Uterus (tissue), 4 donors: ENCODE measurements at places on chromosomes 3 and 15.

GRCh38 chr3:187722206-187722612 is 19.9 kb upstream of the RTP2 start:
- no peaks in the 10 kb centered on the region for H3K27me3 ChIP-seq
- no peaks in the 10 kb centered on the region for H3K4me1 ChIP-seq
- no peak overlapping the region for H3K27ac ChIP-seq
- H3K4me3 ChIP-seq, result no peak overlapping the region

GRCh38 chr3:161067335-161067734 is 37.8 kb downstream of the B3GALNT1 start:
- no peaks in the 10 kb centered on the region for H3K27me3 ChIP-seq
- H3K36me3 ChIP-seq, result no peaks in the 10 kb centered on the region
- no peaks in the 10 kb centered on the region for H3K4me1 ChIP-seq
- H3K27ac ChIP-seq, result no peak overlapping the region
- no peak overlapping the region for H3K4me3 ChIP-seq
- DNase-seq, result no peak

DNA sequence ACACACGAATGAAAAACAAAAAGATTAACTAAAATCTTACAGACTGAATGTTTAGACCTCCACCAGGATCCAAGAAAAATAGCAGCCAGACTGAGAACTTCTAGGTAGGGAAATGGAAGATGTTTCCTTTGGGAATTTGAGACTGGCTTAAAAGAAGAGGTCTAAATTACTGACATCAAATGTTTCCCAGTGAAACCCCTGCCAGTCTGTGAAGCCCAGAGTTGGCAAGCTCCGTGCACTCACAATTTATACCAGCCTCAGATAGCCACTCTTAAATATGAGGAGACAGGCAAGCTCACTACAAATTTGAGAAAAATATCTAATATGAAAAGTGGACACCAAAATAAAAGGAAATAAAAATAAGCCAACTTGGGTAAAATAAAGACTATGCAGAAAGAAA is 700.5 kb upstream of the ZNF385D start:
- no peak overlapping the region for H3K27ac ChIP-seq
- H3K4me1 ChIP-seq, result no peaks in the 10 kb centered on the region
- DNase-seq, result no peak
- no peaks in the 10 kb centered on the region for H3K27me3 ChIP-seq

GRCh38 chr15:69149803-69150202 is 10.6 kb upstream of the GLCE start:
- DNase-seq, result no peak
- no peak overlapping the region for H3K4me3 ChIP-seq
- no peaks in the 10 kb centered on the region for H3K4me1 ChIP-seq

DNA sequence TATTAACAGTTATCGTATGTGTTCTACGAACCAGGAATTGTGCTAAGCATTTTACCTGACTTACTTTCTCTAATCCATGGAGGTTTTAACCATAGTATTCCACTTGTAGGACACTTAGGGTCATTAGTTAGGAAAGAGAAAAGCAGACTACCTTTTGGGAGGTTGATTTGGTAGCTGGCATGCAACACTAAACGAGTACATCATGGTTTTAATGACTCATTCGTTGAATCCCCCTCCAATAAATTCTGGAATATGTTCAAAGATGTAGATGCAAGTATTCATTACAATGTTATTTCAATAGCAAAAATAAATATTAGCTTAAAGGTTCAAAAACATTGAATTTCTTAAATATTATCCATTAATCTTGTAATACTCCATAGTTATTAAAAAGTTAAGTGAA is 162.5 kb downstream of the FMN1 start:
- no peaks in the 10 kb centered on the region for H3K4me1 ChIP-seq
- no peak overlapping the region for H3K4me3 ChIP-seq

DNA sequence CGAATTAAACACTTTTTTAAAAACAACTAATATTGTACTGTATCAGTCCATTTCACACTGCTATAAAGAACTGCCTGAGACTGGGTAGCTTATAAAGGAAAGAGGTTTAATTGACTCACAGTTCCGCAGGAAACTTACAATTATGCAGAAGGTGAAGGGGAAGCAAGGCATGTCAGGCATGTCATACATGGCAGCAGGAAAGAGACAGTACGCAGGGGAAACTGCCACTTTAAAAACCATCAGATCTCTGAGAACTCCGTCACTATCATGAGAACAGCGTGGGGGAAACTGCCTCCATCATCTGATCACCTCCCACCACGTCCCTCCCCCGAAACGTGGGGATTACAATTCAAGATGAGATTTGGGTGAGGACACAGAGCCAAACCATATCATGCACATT is 162.8 kb upstream of the TPM1 start:
- DNase-seq, result no peak
- no peaks in the 10 kb centered on the region for H3K27me3 ChIP-seq
- peaks cover 6% of the 10 kb centered on the region for H3K4me1 ChIP-seq
- peak overlapping the region; percentile 55 for H3K27ac ChIP-seq

- no peaks in the 10 kb centered on the region for H3K27me3 ChIP-seq
- H3K27ac ChIP-seq, result no peak overlapping the region
- no peak overlapping the region for H3K4me3 ChIP-seq
- H3K4me1 ChIP-seq, result no peaks in the 10 kb centered on the region
- H3K36me3 ChIP-seq, result no peaks in the 10 kb centered on the region
Measured at GRCh38 chr15:60572541-60573421, 93.8 kb upstream of the ICE2 start.

DNA sequence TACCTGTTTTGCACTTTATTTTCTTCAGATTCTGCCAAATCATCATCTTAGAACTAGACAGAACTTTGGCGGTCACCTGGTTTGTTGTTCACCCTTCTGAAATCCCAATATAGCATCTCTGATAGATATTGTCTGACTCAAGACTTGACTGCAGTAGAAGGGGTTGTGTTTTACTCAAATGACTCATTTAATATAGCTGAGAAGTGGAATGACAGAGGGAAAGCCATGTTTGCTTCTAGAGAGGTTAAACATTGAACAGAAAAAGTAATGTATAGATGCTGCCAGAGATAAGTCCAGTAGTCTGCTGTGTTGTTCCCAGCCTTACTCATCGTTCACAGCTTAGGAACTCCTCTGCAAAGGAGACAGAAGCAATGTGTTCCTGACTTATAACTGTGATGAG is 402.0 kb downstream of the AGBL1 start:
- no peak for DNase-seq
- no peak overlapping the region for H3K27ac ChIP-seq
- H3K4me1 ChIP-seq, result no peaks in the 10 kb centered on the region
- H3K27me3 ChIP-seq, result no peaks in the 10 kb centered on the region
- H3K36me3 ChIP-seq, result no peaks in the 10 kb centered on the region

DNA sequence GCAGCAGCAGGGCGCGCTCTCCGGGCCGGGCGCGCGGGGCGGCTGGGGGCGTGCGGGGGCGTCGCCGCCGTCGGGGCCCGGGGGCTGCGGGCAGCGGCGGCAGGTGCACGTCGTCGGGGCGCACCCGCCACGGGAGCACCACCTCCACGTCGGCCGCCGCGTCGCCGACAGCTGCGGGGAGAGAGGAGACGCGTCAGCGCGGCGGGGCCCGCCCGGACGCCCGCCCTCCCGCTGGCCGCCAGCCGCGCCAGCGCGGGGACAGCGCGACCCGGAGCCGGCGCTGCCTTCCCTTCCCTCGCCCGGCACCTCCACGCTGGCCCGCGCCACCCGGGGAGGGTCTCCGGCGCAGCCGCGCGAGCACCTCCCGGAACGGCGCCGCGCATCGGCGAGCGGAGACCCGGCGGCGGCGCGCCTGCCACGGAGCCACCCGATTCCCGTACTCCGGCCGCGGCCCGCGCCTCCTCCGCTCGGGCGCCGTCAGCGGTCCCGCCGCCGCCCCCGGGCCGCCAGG is 481 bp downstream of the ADAMTS17 start:
- no peaks in the 10 kb centered on the region for H3K36me3 ChIP-seq
- H3K4me1 ChIP-seq, result no peaks in the 10 kb centered on the region
- no peaks in the 10 kb centered on the region for H3K27me3 ChIP-seq
- peak overlapping the region; percentile 76 for H3K4me3 ChIP-seq
- no peak for DNase-seq

DNA sequence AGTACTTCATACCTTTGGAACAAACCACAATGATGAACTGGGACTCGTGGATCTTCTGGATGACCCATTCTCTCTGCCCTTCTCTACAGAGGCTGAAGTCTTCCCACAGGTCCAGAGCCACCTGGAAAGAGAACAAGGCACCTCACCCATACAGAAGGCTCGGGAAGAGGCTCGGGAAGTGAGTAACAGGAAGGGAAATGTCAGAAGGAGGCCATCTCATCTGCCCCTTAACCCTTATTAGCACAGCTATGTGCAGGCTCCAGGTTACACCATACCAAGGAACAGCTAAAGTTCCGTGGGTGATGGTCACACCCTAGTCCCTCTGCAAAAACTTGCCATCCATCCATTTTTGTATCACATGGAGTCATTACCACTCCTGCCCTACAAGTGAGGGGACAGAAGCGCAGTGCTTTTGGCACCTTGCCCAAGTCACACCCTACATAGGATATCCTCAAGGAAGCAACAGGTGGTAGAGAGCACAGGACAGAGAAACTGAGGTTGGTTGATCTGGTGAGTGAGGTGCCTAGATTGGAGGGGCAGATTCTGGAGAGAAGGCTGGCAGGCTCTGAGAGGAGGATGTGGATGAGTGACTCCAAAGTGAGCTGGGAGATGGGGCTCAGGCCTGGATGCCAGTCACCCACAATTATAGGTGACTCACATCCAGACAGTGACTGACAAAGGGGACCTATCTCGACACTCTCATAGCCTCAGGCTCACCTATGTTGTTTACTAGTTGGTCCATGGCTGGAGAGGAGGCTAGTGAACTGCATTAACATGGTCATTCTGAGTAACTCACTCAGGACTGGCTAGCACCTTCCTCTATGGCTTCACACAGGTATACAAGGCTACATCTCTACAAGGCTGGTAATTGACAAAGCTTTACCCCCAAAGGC is 38.2 kb downstream of the SPATA12 start:
- DNase-seq, result no peak
- H3K4me3 ChIP-seq, result no peak overlapping the region
- no peak overlapping the region for H3K27ac ChIP-seq

GRCh38 chr15:101207867-101208288 is 44.0 kb downstream of the CHSY1 start:
- H3K36me3 ChIP-seq, result no peaks in the 10 kb centered on the region
- no peak for DNase-seq
- H3K27ac ChIP-seq, result no peak overlapping the region
- no peak overlapping the region for H3K4me3 ChIP-seq

DNA sequence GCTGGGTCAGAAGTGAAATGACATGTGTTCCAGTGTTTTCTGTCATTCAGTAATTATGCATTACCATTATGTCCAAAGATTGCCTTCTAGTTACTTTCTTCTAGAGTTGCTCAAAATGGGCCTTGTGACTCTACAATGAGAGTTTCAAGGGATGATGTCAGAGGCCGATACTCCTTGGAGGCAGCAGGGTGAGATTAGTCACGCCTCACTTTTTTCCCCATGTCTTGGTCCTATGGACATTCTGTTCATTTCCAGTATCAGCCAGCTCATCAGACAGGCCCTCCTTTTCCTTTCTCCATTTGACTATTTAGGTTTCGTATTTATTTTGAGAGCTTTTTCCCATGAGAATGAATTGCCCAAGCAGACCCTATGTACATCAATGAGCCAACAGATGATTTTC is 17.5 kb downstream of the VGLL3 start:
- no peaks in the 10 kb centered on the region for H3K4me1 ChIP-seq
- DNase-seq, result peak; percentile 36
- no peak overlapping the region for H3K27ac ChIP-seq
- no peak overlapping the region for H3K4me3 ChIP-seq
- H3K27me3 ChIP-seq, result no peaks in the 10 kb centered on the region

DNA sequence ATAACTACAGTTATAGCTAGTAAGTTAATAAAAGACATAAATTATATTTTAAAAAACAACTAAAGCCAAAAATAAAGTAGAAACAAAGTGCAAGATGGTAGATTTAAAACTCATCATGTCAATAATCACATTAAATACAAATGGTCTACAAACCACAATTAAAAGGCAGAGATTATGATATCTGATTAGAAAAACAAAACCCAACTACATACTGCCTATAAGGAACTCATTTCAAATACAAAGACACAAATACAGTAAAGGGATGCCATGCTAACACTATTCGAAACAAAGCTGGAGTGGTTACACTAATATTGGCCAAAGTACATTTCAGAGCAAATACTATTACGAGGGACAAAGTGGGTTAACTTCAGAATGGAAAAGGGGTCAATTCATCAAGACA is 426.5 kb downstream of the SHQ1 start:
- H3K27me3 ChIP-seq, result no peaks in the 10 kb centered on the region
- no peak for DNase-seq
- no peak overlapping the region for H3K4me3 ChIP-seq
- no peaks in the 10 kb centered on the region for H3K36me3 ChIP-seq
- H3K27ac ChIP-seq, result no peak overlapping the region

DNA sequence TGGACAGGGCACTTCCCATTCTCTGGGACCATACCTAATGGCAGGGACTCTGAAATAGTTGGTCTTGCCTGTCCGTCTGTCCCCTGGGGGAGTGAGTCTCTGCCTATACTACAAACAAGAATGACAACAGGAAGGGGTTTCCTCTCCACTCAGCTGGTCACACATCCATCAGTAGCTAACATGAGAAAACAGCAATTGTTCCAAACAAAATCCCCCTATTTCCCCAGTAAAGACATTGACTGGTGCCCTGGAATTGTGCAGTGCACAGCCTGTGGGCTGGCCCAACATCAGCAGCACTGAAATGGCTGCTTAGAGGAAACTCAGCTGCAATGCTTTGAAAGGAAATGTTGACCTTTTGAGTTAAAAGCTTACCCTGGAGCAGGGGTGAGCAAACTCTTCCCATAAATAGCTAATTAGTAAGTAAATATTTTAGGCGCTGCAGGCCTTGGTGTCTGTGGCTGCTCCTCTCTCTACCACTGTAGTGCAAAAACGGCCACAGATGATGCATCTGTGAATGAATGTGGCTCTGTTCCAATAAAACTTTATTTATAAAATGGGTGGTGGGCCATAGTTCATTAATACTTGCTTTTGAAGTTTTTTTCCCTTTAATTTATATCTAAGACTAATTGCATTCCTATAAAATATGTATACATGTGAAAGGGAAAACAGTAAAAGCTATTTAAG is 174.3 kb downstream of the KLF13 start:
- no peaks in the 10 kb centered on the region for H3K4me1 ChIP-seq
- H3K27ac ChIP-seq, result no peak overlapping the region
- no peaks in the 10 kb centered on the region for H3K27me3 ChIP-seq
- no peak for DNase-seq

GRCh38 chr15:70133781-70134421 is 36.2 kb upstream of the TLE3 start:
- DNase-seq, result no peak
- no peaks in the 10 kb centered on the region for H3K4me1 ChIP-seq
- no peaks in the 10 kb centered on the region for H3K27me3 ChIP-seq
- no peak overlapping the region for H3K4me3 ChIP-seq
- no peak overlapping the region for H3K27ac ChIP-seq
- no peaks in the 10 kb centered on the region for H3K36me3 ChIP-seq
